Peyer's patch (tissue), 4 donors: ENCODE measurements at places on chromosomes 4 and X.

DNA sequence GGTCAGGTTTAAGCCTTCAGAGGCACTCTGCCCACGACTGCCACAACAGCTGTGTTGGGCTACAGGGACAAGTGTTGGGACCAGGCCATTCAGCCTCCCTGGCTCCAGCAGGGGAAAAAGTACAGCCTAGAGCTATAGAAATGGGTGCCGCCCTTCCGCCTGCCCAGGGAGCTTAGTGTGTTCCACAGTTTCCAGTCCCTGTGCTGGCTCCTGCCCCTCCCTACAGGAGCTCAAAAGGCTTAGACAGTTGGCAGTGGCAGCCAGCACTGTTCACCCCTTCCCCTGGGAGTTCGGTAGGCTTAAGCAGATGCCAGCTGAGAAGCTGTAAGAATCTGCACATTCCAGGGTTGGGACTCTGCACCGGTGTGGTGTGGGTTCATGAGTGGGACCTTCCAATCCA is 408.2 kb upstream of the INTU start:
- no peak for DNase-seq

DNA sequence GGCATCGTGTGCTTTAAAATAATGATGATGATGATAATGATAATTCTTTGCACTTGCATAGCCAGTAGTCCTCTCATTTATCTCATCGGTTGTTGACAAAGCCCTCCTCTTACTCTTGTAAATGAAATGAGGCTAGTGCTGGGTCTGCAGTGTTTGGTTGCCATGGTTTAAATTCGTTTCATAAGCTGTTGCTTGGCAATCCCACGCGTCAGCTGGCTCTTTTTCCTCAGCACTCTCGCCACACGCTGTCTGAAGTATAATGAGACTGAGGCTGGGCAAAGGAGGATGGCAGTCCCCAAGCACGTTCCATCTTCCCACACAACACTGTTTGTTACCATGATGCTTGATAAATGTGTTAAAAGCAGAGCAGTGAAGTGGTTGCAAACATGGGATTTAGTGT is 15.5 kb downstream of the PAGE4 start:
- DNase-seq = no peak

DNA sequence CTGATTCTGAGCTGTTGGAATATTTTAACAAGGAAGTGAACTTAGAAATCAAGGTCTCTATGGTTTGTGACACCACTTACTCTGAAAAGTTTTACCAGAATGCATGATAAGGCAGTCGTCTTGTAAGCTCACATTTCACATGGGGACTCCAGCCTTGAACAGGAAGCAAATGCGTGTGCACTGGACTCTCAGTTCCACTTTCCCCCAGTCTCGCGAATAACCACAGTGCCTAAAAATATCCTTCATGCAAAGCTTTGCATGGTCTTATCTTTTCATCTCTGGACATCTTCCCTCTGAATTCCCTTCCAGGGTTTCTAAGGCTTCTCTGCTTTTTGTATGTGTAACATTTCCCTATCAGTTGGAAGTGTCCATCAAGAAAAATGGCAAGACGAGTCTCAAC is 581.8 kb downstream of the NLGN4X start:
- no peak for DNase-seq

DNA sequence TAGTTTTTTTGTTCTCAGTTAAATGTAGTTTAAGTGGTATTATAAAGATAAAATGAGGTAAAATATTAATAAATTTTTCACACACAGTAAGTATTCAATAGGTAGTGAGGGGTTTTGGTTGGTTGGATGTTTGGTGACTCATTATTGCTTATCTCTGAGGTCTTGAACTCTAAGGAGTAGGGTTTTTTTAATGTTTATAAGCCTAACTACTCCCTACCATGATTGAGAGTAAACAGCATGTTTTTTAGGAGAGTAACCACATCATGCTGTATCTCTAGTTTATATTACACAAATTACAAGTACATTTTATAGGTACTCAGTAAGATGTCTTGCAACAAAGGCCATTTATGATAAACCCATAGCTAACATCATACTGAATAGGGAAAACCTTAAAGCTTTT is 181.6 kb downstream of the MAPK10 start:
- no peak for DNase-seq

DNA sequence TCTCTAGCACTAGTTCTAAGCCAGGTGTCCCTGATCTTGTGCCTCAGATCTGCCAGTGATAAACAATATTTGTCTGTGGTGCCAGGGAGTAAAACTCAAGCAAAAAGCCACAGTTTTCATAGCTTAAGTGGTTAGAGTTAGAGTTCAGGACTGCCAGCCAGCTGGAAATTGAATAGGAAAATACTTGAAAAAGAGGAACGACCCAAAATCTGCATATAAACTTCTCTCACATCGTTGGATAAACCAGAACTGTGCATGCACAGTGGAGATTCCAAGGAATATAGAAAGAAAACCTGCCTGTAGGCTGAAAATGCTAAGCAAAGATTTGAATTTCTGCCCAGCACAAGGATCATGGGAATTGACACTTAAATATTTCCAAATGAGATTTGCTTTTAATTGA is 35.0 kb upstream of the GNPDA2 start:
- no peak for DNase-seq
